Neural progenitor cell (in vitro differentiated cells): ENCODE measurements at places on chromosomes 2 and 18. TPM values are rescaled to one million over a fixed set of nuclear protein-coding genes. Genes with fewer than 3 reads are reported as not detected.

HOXD9 gene
- total RNA-seq, result not detected in 2 replicates

DNA sequence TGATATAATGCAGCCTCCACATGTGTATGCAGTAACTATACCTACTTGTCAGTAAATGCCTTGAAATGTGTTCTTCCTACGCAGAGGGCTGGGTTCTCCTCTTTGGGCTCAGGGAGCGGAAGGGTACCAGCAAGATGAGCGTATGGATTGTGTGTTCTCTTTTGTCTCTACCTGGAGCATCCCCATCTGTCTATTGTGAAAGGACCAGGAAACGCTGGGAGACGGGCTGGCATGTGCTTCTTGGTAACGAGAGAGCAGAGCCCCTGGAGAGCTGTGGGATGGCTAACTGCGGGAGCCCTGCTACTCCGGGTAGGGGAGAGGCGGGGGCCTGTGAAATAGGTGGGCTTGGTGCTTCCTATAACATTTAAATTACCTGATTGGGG lies 80.9 kb downstream of the BCL2 start:
- H3K4me3 ChIP-seq, result no peak overlapping the region
- no peaks in the 10 kb centered on the region for H3K27me3 ChIP-seq
- H3K36me3 ChIP-seq, result no peaks in the 10 kb centered on the region
- DNase-seq, result peak; percentile 48
- H3K27ac ChIP-seq, result no peak overlapping the region

GRCh38 chr18:79604205-79604912 lies 75.2 kb upstream of the CTDP1 start:
- H3K27me3 ChIP-seq, result no peaks in the 10 kb centered on the region
- H3K36me3 ChIP-seq, result no peaks in the 10 kb centered on the region
- H3K4me3 ChIP-seq, result no peak overlapping the region
- no peak overlapping the region for H3K27ac ChIP-seq

PROC gene
- total RNA-seq, result 0.25 TPM in 1 of 2 replicates, not detected in the other

FEV gene
- not detected in 2 replicates for total RNA-seq

GRCh38 chr2:45459860-45460259 lies 151.2 kb downstream of the SRBD1 start:
- no peaks in the 10 kb centered on the region for H3K36me3 ChIP-seq
- no peak for DNase-seq
- H3K4me1 ChIP-seq, result peaks cover 14% of the 10 kb centered on the region
- no peaks in the 10 kb centered on the region for H3K27me3 ChIP-seq

- H3K27me3 ChIP-seq, result no peaks in the 10 kb centered on the region
- H3K27ac ChIP-seq, result no peak overlapping the region
- peaks cover 12% of the 10 kb centered on the region for H3K4me1 ChIP-seq
- DNase-seq, result peak; percentile 24
Measured at GRCh38 chr2:208112969-208113368, 11.4 kb downstream of the CRYGD start.
